ENCODE measurements at places on chromosomes 11 and 22.

GRCh38 chr22:37981282-37982011, 2.9 kb downstream of the SOX10 start:
- no peak for DNase-seq

GRCh38 chr11:68583041-68583446, 101.3 kb upstream of the GAL start:
- no peak for DNase-seq

DNA sequence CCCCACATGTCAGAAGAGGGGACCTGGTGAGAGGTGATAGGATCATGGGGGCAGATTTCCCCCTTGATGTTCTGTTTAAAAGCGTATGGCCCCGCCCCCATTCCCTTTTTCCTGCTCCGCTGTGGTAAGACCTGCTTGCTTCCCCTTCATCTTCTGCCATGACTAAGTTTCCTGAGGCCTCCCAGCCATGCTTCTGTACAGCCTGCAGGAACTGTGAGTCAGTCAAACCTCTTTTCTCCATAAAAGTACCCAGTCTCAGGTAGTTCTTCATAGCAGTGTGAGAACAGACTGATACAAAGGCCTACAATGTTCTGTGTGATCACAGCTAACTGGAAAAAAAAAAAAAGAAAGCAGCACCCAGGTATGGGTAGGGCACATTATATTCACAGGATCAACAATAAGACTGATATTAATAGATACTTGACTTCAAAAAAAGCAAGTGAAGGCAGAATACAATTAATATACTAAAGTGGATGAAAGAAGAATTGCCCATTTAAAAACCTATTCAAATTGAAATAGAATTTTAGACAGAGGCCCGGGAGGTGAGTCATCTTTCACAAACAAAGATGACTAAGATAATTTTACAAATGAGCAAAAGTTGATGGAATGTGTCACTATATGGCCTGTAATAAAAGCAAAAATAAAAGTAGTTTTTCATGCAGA, 1.7 kb upstream of the OR52K1 start:
- no peak for DNase-seq

DNA sequence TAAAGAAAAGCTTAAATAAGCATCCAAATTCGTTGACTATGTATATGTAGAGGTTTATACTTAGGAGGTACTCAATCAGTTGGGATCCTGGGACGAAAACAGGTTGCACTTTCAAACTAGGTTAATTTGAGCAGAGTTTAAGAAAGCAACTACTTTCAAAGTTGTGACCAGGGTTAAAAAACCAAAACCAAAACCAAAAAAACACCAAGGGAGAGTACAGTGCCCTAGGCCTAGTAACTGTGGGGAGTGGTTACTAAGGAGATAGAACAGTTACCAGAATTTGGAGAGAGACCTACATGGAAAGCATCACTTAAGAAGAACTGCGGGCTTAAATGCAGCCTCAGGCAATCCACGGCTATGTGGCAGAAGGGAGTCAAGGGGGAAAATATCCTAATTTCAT, 148.3 kb downstream of the JRKL start:
- DNase-seq: no peak

DNA sequence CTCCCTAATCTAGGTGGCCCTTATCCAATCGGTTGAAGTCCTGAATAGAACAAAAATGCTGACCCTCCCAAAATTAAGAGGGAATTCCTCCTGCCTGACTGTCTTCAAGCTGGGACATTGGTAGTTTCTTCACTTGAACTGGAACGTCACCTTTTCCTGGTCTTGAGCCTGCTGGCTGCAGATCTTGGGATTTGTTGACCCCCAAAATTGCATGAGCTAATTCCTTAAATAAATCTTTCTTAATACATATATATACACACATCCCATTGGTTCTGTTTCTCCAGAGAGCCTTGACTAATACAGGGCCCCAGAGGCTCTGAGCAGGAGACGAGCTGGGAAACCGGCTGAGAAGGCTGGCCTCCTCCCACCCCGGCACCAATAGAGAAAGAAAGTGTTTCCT, 46.2 kb downstream of the TRIM29 start:
- DNase-seq: no peak

DNA sequence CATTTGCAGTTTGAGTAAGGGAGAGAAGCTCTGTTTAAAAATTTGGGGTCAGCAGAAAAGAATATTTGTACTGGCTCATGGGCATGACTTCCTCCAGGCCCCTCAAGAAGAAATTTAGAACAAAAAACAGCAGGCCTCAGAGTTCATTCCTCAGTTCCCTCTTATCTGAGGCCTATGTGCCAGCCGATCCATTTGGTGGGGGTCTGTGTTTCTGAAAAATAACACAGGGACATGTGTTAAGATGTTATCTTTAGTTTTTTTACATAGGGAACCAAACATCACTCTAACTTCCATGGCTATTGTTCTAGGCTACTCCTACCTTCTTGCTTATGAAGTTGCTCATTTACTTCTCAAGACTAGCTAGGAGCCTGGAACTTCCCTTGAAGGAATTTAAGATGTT, 16.2 kb upstream of the HSD17B12 start:
- no peak for DNase-seq

- no peak for DNase-seq
Observed at GRCh38 chr11:111213256-111213655, 32.3 kb upstream of the POU2AF2 start.

- no peak for DNase-seq
Observed at GRCh38 chr22:30673136-30673535, 5.5 kb upstream of the DUSP18 start.

DNA sequence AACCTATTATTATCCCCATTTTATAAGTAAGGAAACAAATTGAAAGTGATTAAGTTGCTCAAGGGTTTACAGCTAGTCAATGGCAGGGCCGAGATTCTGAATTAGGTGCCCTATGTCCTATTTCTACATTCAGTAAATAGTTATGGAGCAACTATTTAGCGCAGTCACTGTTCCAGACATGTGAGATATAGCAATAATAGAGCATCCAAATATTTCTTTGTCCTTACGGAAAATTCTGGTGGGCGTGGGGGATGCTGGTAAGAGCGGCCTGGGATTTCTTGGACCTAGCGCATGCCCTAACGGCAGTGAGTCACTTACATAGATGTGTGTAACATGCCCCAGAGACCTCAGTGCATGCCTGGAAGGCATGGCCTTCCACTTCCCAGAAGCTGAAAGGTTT, 4.4 kb downstream of the DTX4 start:
- DNase-seq: no peak

DNA sequence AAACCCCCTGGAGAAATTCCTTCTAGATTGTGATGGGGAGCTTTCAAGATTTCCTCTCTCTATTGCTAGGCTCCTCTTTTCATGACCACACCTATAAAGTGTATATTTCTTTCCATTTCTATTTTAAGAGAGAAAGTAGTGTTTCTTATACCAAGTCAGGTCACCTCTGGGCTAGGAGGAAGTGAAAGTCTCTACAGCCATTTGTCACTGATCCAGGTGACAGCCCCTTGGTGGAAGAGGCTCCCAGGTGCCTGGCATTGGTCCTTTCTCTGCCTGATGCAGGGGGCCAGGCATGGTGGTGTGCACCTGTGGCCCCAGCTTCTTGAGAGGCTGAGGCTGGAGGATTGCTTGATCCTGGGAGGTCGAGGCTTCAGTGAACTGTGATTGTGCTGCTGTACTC, 64.7 kb downstream of the DHCR7 start:
- no peak for DNase-seq

DNA sequence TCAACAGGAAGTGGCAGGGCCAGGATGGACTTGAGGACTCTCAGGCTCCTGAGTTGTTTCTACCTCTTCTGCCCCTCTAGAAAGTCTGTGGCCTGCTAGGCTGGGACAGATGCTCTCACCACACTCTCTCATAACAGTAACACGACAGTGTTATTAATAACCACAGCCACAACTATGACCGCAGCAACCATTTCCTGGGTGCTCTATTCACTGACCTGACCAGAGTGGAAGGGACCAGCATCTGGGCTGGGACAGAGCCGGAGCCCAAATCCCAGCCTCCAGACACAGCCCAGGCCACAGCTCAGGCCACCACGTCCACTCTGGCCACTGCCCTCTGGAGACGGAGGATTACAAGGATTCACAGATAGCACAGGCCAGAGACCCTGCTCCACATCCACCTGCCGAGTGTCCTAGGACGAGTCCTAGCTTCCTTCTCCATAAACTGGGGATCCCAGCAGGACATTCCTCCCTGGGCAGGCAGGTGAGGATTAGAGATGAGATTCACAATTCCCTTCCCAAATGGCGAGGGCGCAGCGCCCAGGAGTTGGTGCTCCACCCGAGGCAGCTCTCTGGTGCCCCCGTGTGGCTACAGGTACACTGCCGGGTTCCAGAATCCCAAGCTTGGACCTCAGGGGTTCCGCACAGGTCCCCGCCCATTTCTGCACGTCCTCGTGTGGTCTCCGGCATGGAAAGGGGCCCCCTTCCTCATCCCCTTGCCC, 7.1 kb downstream of the PNPLA5 start:
- DNase-seq: peak; percentile 79

DNA sequence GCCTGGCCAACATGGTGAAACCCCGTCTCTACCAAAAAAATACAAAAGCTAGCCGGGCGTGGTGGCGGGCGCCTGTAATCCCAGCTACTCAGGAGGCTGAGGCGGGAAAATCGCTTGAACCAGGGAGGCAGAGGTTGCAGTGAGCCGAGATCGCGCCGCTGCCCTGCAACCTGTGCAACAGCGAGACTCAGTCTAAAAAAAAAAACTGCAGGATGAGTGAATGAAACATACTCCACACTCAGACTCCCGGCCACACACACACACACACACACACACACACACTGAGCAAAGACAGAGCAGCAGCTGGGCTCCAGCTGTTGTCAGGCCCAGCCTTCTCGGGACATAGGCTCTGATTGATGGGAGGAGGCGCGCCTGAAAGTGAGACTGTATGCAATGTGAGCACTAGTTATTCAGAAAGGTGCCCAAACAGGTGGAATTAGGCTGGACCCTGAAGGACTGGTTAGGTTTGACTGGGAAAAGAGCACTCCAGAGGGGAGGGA, 1.5 kb upstream of the PLEKHA7 start:
- DNase-seq: peak; percentile 8

- DNase-seq: no peak
Observed at GRCh38 chr22:25892678-25893077, 150.7 kb downstream of the MYO18B start.

- DNase-seq: no peak
Observed at GRCh38 chr11:21774212-21774611, 418.7 kb upstream of the ANO5 start.

DNA sequence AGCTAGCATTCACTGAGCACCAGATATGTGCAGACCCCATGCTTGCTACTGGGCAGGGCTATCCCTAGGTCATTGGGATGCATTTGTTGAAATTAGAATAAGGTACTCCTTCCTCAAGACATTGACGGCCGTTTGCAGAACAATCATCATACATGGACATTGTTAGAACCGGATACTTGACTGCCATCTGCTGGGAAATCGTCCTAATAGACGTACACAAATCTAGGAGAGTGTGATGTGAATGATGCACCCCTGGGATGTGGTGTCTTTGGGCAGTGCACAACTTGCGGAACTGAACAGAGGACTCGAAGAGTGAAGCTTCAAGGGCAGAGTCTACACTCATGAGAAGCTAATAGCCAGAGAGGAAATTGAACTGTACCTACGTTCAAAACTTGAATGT, 35.9 kb downstream of the MYO18B start:
- no peak for DNase-seq

DNA sequence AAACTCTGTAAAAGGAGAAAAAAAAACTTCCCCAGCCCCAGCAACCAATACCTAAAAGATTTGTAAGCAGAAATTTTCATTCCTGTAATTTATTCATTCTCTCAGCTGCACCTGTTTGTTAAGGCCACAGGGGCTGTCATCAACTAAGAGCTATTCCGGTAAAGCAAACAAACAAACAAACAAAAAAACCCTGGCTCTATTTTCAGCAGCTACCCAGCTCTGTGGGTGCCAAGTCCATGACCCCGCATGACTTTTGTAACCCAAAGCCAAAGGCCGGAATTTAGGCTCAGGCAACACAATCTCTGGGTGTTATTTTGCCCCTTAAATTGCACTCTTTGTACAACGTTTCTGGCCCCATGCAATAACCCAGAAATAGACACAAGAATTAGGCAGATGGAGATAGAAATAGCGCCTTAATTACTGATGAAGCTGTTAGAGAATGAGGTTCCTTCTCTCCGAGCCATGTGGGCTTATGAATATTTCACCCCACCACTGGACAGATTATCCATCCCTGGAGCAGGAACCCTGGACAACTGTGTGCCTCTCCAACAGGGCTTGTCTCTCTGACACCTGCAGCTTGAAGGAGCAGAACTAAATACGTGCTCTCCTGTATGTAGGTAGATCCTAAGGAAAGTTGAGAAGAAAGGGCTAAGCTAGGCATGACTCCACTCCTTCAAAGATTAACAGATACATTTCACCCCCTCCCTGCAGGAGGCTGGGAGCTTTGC, 29.4 kb downstream of the APOL6 start:
- no peak for DNase-seq

- no peak for DNase-seq
Observed at GRCh38 chr11:129866311-129866710, 29.1 kb downstream of the NFRKB start.

Measured in nephron progenitor cell (in vitro differentiated cells).